ENCODE measurements at places on chromosomes 13 and 19.

DNA sequence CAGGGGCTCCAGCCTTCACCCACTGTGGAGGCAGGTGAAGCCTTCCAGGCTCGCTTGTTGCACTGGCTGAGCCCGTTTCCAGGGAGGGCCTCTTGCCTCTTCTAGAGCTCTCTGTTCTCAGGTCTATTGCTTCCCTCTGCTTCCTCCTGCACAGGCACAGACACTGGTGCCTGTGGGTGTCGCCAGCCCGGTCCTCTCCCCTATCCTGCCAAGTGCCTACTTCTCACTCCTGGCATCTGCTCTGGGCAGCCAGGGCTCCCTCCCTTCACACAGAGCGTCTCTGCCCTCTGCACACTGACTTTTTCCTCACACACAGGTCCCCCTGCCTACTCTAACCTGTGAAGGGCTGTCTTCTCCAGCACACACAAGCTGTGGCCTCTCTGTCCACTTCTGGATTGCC, 60.3 kb downstream of the SLC7A9 start:
- DNase-seq = peak; percentile 60

DNA sequence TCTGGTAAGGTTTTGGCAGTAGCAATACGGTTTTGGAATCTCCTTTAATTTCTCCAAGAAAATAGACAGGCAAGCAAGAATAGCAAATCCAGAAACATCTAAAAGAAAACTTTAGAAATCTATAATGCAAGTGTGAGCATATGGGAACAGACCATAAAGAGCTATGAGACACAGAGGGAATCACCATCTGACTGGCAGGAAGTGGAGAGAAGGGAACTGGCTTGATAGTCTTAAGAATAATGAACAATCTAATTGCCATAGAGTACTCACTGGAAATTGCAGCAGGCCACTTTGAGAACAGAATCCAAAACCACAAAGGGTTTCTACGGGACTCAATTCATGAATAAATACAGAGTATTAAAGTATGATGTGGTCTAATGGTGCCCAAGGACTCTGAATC, 39.6 kb upstream of the MIR17HG start:
- DNase-seq = no peak

DNA sequence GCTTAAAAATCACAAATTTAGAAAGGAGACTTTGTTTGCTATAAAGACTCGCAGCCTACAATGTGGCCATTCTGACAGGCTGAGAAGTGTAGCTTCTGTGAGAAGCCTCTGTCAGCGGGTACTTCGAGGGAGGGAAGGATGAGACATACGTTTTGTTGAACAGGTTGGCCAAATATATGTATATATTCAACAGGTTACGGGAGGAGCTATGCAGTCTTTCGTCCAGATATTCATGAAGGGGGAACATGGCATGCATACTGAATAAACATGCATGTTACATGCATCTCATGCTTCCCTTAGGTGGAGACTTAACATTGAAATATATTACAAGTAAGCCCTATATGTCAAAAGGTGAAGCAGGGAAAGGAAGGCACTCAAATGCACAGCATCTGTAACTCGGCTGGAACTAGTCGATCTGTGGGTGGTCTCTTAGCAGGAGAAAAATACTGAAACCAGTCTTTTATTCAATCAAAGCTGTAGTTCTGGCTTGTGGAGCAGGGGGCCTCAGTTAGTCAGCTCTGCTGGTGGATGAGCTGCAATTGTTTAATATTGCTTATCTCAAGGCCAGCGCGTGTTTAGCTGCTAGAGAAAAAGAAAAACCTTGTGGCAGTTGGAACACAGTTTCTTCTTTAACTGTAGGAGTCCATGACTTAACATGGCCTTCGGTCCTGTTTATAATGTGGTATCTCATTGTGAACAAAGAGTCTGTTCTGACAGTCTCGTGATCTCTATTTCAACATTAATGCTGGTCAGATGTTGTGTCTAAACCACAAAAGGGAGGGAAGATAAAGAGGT, 94.3 kb downstream of the FAM216B start:
- DNase-seq = no peak

DNA sequence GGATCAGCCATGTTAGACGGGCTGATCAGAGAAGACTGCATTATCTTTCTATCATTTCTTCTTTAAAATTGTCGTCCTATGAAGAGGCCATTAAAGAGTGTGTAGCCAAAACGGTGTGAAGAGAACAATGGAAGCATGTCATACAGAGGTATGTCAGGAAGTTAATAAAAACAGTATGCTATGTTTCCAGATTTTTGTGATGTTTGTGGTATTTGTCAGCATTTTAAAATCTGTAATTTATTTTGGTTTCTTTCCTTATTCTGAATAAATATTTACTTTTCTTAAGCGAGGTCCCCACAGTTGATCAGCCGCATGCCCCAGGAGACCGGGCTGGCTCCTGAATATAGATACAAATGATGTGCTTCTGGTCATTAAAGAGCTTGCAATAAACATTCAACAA, 142.9 kb upstream of the SERP2 start:
- DNase-seq = no peak

DNA sequence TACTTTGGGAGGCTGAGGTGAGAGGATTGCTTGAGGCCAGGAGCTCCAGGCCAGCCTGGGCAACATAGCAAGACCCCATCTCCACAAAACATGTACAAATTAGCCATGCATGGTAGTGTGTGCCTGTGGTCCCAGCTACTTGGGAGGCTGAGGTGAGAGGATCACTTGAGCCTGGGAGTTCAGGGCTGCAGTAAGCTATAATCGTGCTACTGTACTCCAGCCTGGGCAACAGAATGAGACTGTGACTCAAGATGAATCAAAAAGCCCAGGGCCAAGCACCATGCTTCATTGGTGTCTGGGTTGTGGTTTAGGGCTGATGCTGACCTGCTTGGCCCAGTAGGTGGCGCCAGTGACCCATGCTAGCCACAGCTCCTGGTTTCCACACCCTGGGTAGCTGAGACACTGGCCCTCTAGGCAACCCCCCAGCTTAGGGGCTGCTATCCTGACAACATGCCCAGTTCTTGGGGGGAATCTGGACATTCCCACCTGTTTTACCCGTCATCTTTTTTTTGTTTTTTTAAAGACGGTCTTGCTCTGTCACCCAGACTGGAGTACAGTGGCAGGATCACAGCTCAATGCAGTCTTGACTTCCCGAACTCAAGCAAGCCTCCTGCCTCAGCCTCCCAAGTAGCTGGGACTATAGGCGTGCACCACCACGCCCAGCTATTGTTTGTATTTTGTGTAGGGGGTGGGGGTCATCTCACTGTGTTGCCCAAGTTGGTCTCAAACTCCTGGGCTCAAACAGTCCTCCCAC, 5.5 kb downstream of the CCDC124 start:
- DNase-seq = peak; percentile 89

DNA sequence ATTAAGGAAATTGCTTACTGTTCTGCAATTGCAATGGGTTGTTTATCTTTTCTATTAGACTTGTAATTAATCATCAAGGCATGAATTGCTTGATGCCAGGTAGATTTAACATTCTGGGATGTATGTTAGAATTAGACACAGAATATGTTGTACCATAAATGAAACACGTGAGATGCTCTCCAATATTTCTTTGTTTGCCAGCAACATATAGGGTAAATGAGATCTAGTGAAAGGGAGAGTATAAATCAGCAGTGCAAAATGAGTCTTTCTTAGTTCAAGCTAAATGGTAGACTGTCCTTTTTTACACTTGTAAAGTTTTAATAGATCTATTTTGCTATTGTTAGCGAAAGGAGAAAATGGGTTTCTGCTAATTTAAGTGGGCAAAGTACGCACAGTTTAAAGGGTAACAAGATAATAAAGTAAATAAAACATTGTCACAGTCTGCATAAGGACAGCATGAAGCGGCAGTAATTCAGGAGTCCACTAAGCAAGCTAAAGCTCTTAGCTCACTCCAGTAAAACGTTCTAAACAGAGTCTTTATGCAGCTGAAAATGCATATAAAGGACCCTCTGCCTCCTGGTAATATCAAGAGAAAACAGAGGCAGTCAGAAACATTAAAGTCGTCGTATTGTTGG, 1137.1 kb downstream of the OLFM4 start:
- no peak for DNase-seq

- no peak for DNase-seq
Observed at GRCh38 chr13:30745906-30746686, 10.8 kb downstream of the ALOX5AP start.

DNA sequence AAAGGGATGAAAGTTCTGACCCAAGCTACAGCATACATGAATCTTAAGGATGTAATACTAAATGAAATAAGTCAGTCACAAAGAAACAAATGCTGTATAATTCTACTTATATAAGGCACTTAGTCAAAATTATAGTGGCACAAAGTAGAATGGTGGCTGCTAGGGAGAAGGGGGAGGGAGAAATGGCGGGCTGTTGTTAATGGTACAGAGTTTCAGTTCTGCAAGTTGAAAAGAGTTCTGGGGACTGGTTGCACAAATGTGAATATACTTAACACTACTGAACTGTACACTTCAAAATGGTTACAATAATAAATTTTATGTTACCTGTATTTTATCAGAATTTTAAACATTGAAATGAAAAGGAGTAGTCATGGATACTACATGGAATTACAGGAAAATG, 48.9 kb upstream of the CLDN10 start:
- no peak for DNase-seq

DNA sequence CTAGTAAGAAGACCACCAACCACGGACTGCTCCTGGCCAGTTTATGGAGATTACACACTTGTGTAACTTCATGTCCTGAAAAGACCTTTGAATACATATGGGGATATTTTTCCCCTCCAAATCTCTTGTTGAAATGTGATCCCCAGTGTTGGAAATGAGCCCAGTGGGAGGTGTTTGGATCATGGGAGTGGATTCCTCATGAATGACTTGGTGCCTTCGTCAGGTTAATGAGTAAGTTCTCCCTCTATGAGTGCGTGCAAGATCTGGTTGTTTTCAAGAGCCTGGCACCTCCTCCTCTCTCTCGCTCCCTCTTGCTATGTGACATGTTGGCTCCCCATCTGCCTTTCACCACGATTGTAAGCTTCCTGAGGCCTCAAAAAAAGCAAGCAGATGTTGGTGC, 769.0 kb upstream of the SLITRK1 start:
- no peak for DNase-seq

DNA sequence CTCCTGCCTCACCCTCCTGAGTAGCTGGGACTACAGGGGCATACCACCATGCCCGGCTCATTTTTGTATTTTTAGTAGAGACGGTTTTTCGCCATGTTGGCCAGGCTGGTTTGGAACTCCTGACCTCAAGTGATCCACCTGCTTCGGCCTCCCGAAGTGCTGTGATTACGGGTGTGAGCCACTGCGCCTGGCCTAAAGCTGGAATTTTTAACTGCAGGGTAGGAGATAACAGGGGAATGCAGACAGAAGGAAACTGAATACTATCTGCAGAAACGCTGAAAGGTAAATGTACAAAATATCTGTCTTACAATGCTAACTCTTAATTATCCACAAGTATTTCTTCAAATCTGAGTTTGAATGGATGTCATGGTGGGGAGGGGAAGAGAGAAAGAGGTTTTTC, 13.8 kb downstream of the TMTC4 start:
- no peak for DNase-seq

DNA sequence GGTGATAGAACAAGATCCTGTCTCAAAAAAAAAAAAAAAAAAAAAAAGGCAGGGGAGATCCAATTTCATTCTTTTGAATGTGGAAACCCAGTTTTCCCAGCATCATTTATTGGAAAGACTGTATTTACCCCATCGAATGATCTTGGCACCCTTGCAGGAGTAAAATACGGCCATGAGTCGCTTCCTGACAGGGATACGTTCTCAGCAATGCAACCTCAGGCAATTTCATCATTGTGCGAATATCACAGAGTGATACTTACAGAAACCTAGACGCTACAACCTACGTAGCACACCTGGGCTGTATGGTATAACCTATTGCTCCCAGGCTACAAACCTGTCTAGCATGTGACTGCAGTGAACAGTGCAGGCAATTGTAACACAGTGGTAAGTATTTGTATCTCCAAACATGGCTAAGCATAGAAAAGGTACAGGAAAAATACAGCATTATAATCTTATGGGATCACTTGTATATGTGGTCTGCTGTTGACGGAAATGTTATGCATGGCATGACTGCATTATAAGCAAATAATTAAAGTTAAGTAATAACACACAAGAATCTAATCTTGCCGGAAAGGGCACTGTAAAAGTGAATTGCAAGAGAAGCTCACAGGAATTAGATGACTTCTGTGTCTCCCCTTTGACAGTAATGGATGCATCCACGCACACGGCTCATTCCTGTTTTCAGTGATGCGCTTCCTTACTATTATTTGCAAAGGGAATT, 24.1 kb downstream of the RFX2 start:
- DNase-seq = no peak

DNA sequence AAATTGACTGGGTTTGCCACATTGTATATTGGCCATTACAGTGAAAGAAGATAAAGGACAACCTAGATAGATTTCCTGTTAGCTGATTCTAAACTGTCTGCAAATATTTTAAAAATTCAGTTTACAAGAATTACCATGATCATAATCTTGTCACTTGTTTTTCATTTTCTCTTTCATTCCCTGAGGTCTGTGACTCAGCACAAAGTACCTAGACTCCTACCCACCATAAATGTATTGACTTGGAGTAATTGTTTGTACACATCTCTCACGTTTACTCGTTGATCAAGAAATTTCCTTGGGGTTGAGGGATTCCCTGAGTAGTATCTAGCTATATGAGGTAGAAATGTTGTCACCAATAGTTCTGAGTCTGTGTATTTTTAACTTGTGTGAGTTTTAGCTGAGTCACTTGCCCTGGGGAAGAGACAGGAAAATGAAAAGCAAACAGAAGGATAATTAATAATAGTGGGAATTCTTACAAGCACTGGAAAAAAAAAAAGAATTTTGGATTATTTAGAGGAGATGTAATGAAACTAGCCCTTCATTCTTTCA, 299.2 kb upstream of the DACH1 start:
- DNase-seq = no peak

DNA sequence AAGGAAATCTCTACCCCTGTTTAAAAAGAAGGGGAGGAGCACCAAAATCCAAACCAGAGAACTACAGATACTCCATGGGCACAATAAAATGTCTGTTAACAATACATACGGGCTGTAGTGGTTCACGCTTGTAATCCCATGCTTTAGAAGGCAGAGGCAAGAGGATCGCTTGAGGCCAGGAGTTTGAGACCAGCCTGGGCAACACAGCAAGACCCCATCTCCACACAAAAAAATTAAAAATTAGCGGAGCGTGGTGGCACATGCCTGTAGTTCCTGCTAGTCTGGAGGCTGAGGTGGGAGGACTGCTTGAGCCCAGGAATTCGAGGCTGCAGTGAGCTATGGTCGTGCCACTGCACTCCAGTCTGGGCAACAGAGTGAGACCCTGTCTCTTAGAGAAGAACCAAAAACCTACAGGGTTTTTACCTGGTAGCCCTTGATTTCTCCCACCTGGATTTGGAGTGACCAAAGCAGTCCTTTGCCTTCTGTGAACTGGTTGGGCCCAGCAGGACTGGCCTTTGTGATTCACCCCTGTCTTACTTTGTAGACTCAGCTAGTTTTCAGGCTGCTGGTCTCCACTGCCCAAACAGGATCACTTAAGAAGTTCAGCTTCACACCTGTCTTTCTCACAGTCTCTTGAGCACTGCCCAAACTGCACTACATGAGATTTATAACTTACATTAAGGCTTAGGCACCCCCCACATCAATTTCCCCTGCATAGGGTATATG, 38.7 kb upstream of the FLT1 start:
- DNase-seq = no peak

GRCh38 chr19:36246006-36246481, 31.1 kb downstream of the ZNF146 start:
- no peak for DNase-seq

- DNase-seq = no peak
Observed at GRCh38 chr13:98141509-98142379, 1.1 kb upstream of the FARP1 start.

GRCh38 chr19:15248648-15249527, 16.6 kb upstream of the EPHX3 start:
- no peak for DNase-seq

All from upper lobe of right lung (tissue), 1 donor.